ENCODE measurements at places on chromosomes 4 and X.

- no peak for DNase-seq
These were observed 1343.8 kb upstream of the IGFBP7 start for GRCh38 chr4:58453956-58454355.

GRCh38 chr4:20297783-20298182 is 46.1 kb downstream of the SLIT2 start:
- no peak for DNase-seq

- DNase-seq, result no peak
These were observed 57.3 kb upstream of the SLIT2 start for GRCh38 chr4:20194123-20195013.

- peak; percentile 75 for DNase-seq
These were observed 680 bp upstream of the ASMTL start for GRCh38 chrX:1453395-1453783.

- peak; percentile 29 for DNase-seq
These were observed 16.0 kb downstream of the MEPE start for GRCh38 chr4:87848622-87849351.

GRCh38 chrX:44507292-44507691 is 35.4 kb downstream of the FUNDC1 start:
- no peak for DNase-seq

DNA sequence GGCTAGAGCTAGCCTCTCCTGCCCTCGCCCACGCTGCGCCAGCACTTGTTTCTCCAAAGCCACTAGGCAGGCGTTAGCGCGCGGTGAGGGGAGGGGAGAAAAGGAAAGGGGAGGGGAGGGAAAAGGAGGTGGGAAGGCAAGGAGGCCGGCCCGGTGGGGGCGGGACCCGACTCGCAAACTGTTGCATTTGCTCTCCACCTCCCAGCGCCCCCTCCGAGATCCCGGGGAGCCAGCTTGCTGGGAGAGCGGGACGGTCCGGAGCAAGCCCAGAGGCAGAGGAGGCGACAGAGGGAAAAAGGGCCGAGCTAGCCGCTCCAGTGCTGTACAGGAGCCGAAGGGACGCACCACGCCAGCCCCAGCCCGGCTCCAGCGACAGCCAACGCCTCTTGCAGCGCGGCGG is at the start of gene AR:
Gene AR, plus strand, starts transcription at position 204 of the 400 bp plus-strand sequence. CDS start 1,126 bp downstream, outside the sequence.
- DNase-seq, result no peak
